ENCODE measurements at places on chromosomes 5 and 9. TPM values are rescaled to one million over a fixed set of nuclear protein-coding genes. Genes with fewer than 3 reads are reported as not detected.

The CAST gene
- 148 TPM for polyA plus RNA-seq

DNA sequence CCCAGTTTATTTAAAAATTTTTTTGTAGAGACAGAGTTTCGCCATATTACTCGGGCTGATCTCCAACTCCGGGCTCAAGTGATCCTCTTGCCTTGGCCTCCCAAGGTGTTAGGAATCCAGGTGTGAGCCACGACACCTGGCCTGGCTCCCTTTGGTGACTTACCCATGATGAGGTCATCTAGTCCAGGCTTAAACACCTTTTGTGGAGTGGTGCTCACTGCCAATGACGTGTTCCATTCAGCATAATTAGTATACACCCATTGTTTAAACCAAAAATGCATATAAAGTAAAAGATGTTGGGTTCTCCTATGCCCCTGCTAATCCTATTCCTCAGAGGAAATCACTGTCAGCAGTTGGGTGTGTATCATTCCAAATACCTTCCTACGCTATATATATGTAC lies 91.0 kb downstream of the HSPA4 start:
- DNase-seq, result no peak
- H3K4me1 ChIP-seq, result no peaks in the 10 kb centered on the region
- H3K4me3 ChIP-seq, result no peak overlapping the region
- no peaks in the 10 kb centered on the region for H3K36me3 ChIP-seq

- H3K36me3 ChIP-seq, result no peaks in the 10 kb centered on the region
- DNase-seq, result no peak
- H3K4me1 ChIP-seq, result no peaks in the 10 kb centered on the region
- H3K4me3 ChIP-seq, result no peak overlapping the region
Measured at GRCh38 chr9:120689860-120690259, 24.4 kb downstream of the MEGF9 start.

The ZNF622 gene
- 19.8 TPM for polyA plus RNA-seq

The SLC6A19 gene
- polyA plus RNA-seq, result not detected

The C8G gene
- 0.72 TPM for polyA plus RNA-seq

The KCNMB1 gene
- polyA plus RNA-seq, result not detected

- no peaks in the 10 kb centered on the region for H3K27me3 ChIP-seq
- H3K27ac ChIP-seq, result no peak overlapping the region
- H3K36me3 ChIP-seq, result no peaks in the 10 kb centered on the region
- H3K4me1 ChIP-seq, result no peaks in the 10 kb centered on the region
- H3K4me3 ChIP-seq, result no peak overlapping the region
Measured at GRCh38 chr5:39598661-39599248, 174.0 kb upstream of the DAB2 start.

DNA sequence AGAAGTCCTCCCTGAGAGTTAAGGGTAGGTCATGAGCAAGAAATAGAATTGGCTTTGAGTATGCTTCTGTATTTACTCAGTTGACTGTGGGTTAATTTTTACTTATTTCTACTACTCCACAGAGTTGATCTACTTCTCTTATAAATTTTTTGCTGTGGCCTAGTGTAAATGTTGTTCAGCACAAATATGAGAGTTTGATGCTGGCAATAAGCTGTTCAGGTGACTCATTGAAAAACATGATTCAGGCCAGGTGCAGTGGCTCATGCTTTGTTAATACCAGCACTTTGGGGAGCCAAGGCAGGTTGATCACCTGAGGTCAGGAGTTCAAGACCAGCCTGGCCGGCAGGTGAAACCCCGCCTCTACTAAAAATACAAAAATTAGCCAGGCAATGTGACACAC lies 4.5 kb upstream of the CDK7 start:
- no peaks in the 10 kb centered on the region for H3K27me3 ChIP-seq
- peaks cover 12% of the 10 kb centered on the region for H3K4me1 ChIP-seq
- H3K27ac ChIP-seq, result peak overlapping the region; percentile 13

The SLC27A6 gene
- 1.1 TPM for polyA plus RNA-seq

DNA sequence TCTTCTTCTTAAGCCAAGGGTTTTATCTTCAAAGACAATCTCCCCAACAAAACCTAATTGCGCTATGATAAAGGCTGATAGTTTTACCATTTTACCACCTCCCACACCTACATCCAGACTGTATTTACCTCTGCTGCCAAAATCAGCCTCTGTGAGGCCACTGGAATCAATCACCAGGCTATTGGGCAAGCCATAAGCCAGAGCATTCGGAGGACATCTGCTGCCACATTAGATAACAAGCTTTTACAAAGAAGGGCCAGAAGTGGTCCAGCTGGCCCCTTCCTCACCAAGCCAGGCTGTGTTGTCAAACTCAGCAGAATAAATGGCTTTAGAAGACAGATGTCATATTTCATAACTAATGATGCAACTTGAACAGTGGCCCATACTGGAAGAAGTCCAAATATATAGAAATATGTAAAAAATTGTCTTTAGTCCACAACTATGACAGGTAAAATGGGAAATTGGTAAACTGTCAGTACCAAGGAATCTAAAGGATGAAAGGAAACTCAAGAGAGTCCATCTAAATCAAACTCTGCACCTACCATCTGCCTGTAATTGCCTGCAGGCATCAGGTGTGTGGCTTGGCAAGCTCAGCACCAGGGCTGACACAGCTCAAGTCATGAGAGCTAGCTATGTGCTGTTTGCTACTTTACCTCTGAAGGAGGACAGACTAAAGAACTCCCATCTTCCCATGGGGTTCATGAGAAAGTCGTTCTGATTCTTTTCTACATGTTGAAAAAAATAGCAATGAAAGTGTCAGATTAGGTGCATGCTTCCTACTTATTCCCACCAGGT lies 16.1 kb downstream of the SLC45A2 start:
- peak; percentile 1 for DNase-seq
- peaks cover 2% of the 10 kb centered on the region for H3K27me3 ChIP-seq
- H3K4me3 ChIP-seq, result no peak overlapping the region
- no peaks in the 10 kb centered on the region for H3K4me1 ChIP-seq
- no peak overlapping the region for H3K27ac ChIP-seq

- H3K4me3 ChIP-seq, result no peak overlapping the region
- no peaks in the 10 kb centered on the region for H3K27me3 ChIP-seq
Measured at GRCh38 chr5:154898210-154898609, 39.8 kb downstream of the CNOT8 start.

GRCh38 chr9:38405785-38406184 lies 13.3 kb downstream of the ALDH1B1 start:
- no peak overlapping the region for H3K4me3 ChIP-seq
- H3K36me3 ChIP-seq, result no peaks in the 10 kb centered on the region
- H3K27me3 ChIP-seq, result peaks cover 16% of the 10 kb centered on the region
- no peaks in the 10 kb centered on the region for H3K4me1 ChIP-seq

The FAM114A2 gene
- 18.3 TPM for polyA plus RNA-seq

- no peak overlapping the region for H3K4me3 ChIP-seq
- H3K4me1 ChIP-seq, result no peaks in the 10 kb centered on the region
- no peak for DNase-seq
- H3K27me3 ChIP-seq, result no peaks in the 10 kb centered on the region
- peaks cover 15% of the 10 kb centered on the region for H3K36me3 ChIP-seq
- no peak overlapping the region for H3K27ac ChIP-seq
Measured at GRCh38 chr5:134913795-134914194, 8.9 kb downstream of the PCBD2 start.

The SLC28A3 gene
- 1.1 TPM for polyA plus RNA-seq

The ADAMTSL1 gene
- 0.35 TPM for polyA plus RNA-seq

DNA sequence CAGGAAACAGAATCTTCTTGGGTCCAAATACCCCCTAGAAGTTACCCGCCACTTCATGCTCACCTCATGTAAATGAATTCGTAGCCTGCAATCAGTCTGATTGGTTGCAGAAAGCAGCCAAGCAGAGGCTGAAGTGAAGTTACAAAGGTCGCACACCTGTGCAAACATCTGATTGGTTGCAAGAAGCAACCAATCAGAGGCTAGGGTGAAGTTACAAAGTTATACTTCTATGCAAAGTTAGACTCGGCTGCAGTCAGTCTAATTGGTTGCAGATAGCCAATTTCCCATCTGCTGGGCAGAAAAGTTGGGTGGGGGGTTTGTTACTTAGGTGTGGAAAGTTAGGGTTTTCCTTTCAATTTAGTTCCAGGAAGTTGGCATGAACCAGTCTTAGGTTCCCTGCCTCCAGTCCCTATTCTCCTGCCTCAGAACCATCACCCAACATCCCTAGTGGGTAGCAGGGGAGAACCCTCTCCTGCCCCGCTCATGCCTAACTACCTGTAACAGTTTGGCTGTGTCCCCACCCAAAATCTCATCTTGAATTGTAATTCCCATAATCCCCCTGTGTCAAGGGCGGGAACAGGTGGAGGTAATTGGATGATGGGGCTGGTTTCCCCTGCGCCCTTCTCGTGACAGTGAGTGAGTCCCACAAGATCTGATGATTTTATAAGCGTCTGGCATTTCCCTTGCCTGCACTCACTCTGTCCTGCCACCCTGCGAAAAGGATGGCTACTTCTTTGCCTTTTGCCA lies 1.2 kb upstream of the RUSC2 start:
- peak overlapping the region; percentile 67 for H3K4me3 ChIP-seq
- H3K36me3 ChIP-seq, result no peaks in the 10 kb centered on the region
- DNase-seq, result no peak

DNA sequence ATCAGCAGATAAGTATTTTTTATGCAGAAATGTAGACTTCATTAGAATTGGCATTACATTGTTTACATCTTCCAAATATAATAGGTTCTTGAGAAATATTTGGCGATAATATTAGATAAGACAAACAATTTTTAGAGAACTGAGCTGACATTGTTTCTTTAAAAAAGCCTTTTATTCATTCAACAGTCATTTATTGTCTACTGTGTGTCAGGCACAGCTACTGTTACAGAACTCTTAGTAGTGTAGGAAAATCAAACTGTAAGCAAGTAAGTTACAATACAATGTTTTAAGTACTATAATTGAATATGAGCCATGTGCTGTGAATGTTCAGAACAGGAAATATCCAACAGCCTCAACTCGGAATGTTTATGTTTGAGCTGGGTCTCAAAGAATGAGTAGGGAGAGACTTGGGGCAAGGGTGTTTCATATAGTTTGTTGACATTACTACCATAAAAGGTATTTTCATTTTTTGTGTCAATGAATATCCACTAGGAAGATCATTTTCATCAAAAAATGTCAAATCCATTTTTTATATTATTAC lies 114.0 kb downstream of the CDC42SE2 start:
- no peak overlapping the region for H3K27ac ChIP-seq
- H3K27me3 ChIP-seq, result no peaks in the 10 kb centered on the region
- DNase-seq, result no peak
- H3K4me3 ChIP-seq, result no peak overlapping the region
- no peaks in the 10 kb centered on the region for H3K36me3 ChIP-seq
- H3K4me1 ChIP-seq, result no peaks in the 10 kb centered on the region

GRCh38 chr9:96651626-96652025 lies 3.5 kb downstream of the PRXL2C start:
- peaks cover 3% of the 10 kb centered on the region for H3K36me3 ChIP-seq
- no peak overlapping the region for H3K4me3 ChIP-seq
- no peaks in the 10 kb centered on the region for H3K27me3 ChIP-seq
- peaks cover 6% of the 10 kb centered on the region for H3K4me1 ChIP-seq

The FOXD4L5 gene
- 0.01 TPM for polyA plus RNA-seq

The CCL21 gene
- not detected for polyA plus RNA-seq

DNA sequence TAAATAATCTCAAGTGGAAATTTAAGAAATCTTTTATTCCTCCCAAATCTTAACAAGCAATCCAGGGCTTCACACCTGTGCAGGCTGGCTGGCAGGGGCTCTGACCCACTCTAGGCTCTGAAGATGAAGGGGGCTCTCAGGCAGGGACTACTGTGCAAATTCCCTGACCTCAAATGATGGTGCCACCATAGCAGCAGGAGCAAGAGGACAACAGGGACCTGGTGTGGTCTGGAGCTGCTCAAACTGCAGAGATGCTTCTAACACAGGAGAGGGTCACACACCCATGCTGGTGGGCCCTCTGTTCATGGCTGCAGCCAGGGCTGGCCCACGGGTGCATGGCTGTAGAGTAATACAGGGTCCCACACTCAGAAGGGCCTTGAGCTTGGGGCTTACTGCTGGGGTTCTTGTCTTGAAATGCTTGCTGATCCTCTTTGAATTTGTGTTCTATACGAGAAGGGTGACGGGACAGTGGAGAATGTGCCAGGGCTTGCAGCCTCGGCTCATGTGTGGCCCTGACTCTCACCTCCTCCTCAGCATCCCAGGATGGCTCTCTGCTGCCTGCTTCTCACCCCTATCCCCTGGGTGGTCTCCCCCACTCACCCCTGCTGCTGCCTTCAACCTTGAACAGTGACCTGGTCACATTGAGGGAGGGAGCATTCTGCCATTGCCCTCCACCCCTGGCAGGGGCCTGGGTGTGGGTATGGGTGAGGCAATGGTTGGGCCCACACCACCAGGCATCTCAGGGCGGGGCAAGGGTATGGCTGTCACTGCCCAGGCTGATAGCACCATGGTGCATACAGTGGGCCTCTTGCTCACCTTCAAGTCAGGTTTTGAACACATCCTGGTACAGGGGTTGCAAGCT lies 191.7 kb downstream of the FSTL4 start:
- no peak overlapping the region for H3K4me3 ChIP-seq
- H3K36me3 ChIP-seq, result no peaks in the 10 kb centered on the region
- H3K4me1 ChIP-seq, result peaks cover 19% of the 10 kb centered on the region
- no peak overlapping the region for H3K27ac ChIP-seq
- no peaks in the 10 kb centered on the region for H3K27me3 ChIP-seq

DNA sequence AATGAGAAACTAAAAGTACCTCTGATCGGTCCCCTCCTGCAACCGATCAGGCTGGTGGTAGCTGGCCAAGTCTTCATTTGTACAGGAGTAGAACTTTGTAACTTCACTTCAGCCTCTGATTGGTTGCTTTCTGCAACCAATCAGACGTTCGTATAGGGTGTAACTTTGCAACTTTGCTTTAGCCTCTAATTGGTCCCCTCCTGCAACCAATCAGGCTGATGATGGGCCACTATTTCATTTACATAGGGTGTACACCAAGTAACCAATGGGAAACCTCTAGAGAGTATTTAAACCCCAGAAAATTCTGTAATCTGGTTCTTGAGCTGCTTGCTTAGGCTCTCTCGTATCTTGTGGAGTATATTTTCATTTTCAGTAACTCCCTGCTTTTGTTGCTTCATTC lies 445.5 kb downstream of the MED10 start:
- no peaks in the 10 kb centered on the region for H3K27me3 ChIP-seq
- H3K4me3 ChIP-seq, result no peak overlapping the region
- no peaks in the 10 kb centered on the region for H3K36me3 ChIP-seq
- no peaks in the 10 kb centered on the region for H3K4me1 ChIP-seq
- no peak for DNase-seq

DNA sequence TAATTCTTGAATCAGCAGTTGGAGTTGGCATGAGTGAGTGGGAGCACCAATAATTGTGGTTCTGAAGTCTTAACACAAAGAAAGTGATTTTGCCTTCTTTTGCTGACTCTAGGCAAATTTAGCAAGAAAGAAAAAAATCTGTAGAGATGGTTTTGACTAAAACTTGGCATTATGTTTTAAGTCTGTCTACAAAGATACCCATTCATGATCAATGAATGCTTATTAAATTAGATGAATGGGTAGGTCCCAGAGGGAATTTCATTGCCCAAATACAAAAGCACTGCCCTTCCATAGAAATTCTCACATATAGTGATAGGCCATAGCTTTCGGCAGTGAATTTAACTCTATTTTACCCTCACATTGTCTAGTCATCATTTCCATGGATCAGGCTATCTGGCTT lies 428.6 kb upstream of the ADAMTSL1 start:
- DNase-seq, result no peak
- no peak overlapping the region for H3K27ac ChIP-seq
- H3K27me3 ChIP-seq, result no peaks in the 10 kb centered on the region
- no peaks in the 10 kb centered on the region for H3K4me1 ChIP-seq
- H3K36me3 ChIP-seq, result no peaks in the 10 kb centered on the region

GRCh38 chr5:160767062-160767461 lies 84.9 kb downstream of the ATP10B start:
- H3K4me3 ChIP-seq, result no peak overlapping the region
- DNase-seq, result no peak
- no peak overlapping the region for H3K27ac ChIP-seq
- H3K27me3 ChIP-seq, result no peaks in the 10 kb centered on the region
- no peaks in the 10 kb centered on the region for H3K36me3 ChIP-seq

GRCh38 chr9:72394066-72394465 lies 29.1 kb upstream of the ZFAND5 start:
- H3K27me3 ChIP-seq, result no peaks in the 10 kb centered on the region
- no peaks in the 10 kb centered on the region for H3K4me1 ChIP-seq
- no peak overlapping the region for H3K27ac ChIP-seq
- no peak for DNase-seq
- H3K36me3 ChIP-seq, result no peaks in the 10 kb centered on the region
